ENCODE measurements at places on chromosomes 16 and 17.
A peak's percentile ranks its signal among the peaks of the same experiment; 100 is the strongest.

- no peak for DNase-seq
Measured at GRCh38 chr16:28607116-28607623, 2.7 kb downstream of the SULT1A1 start.

DNA sequence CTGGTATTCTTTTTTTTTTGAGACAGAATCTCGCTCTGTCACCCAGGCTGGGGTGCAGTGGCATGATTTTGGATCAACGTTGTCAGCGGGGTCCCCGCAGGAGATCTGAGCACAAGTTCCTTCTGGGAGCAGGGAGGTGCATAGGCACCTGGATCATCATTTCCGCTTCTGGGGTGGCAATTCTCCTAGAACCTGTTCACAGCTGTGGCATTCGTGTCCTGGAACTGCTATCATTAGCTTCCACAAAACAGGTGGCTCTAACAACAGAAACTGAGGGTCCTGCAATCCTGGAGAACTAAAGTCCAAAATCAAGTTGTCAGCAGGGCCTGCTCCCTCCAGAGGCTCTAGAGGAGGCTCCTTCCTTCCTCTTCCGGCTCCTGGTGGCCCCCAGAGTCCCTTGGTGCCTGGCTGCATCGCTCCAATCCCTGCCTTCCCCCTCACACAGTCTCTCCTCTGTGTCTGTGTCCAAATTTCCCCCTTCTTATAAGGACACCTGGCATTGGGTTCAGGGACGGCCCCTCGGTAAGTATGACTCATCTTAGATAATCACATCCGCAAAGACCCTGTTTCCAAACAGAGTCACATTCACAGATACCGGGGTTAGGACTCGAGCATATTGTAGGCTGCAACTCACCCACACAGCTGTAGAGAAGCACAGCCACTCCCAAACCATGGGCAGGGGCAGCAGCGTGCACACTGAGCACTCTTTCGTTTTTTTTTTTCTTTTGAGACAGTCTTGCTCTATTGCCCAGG, 43.5 kb upstream of the KLHDC4 start:
- no peak for DNase-seq

- DNase-seq, result no peak
Measured at GRCh38 chr17:80762076-80762475, 217.4 kb downstream of the RPTOR start.

DNA sequence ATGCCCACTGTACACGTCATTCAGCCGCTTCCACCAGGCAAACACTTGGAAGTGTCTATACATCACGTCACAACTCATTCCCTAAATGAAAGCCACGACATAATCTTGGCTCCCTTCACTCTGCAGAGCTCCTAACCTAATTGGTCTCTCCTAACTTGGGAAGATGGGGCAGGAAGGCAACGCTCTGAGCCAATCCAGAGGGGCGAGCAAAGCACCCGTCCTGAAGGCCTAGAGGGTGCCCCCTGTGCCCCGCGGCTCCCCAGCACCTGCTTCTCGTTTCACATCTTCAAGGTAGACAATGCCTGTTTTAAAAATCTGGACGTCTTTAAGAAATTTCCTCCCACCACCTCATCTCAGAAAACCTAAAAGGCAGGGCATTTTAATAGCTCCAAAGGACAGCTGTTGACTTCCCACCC, 1.0 kb downstream of the CSNK2A2 start:
- DNase-seq, result peak; percentile 22

DNA sequence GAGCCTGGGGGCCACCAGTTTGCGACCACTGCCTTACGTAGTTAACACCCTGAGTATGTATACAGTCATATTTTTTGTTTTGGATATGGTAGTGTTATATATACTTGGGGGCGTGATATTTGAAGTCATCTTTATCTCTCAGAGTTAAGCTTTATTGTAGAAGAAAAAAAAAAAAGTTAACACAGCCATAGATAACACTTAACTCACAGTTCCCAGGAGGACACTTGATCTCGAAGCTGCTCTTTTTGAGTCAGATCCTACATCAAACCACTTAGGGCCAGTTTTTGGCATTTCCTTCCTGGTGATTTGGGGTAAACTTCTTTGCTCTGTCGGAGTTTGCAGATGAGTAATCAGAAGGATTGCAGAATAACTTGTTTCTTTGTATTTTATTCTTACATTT, 5.8 kb downstream of the ITPRIPL2 start:
- no peak for DNase-seq

GRCh38 chr16:30992276-30992780, 7.3 kb downstream of the HSD3B7 start:
- no peak for DNase-seq

DNA sequence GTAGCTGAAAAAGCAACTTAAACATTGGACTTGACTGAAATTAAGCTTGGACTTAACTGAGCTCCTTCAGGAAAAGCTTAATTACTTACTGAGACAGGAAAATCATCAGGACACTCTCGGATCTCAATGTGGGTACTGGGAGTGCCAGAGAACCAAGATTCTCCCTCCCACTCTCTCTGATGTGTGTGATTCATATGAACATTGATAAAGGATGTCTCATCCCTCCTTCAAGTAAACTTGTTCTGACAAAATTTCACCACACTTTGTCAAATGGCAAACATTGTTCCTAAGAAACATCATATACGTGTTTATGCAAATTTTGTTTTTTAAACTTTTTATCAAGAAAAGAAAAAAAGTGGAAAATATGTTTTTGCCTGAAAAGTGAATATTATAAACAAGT, 4.1 kb upstream of the SLFN5 start:
- no peak for DNase-seq

DNA sequence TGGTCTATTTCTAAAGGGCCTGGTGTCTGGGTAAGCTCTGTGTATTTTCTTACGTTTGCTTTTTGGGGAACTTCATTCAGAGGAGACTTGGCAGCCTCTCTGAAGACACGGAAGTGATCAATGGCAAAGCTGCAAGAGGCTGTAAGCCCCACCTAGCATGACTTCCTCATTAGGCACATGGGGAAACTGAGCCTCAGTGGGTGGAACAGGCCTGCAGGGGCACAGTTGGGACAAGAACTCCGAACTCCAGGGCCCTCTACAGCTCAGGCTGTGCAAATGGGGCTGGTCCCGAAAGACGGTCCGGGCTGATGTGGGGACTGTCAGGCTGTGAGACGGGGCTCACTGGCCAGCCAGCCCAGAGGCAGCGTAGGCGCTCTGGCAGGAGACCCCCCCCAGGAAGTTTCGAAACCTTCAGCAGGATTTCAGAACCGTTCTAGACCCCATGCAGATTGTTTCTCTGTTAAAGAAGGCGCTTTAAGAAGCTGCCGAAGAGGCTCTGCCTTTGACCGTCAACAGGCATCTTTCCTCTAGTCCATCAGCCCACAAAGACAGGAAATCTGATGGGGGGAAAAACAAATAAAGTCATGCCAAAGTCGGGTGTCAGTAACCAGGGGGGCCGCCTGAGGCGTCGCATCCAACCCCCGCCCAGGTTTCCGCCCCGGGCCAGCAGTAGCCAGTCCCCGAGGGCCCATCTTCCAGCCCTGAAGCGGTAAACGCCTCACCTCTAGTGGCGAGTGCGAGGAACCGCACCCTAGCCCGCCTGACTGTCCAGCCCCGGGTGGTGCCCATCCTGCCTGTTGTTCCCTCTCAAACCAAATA, 79.8 kb upstream of the TBC1D3K start:
- peak; percentile 73 for DNase-seq

DNA sequence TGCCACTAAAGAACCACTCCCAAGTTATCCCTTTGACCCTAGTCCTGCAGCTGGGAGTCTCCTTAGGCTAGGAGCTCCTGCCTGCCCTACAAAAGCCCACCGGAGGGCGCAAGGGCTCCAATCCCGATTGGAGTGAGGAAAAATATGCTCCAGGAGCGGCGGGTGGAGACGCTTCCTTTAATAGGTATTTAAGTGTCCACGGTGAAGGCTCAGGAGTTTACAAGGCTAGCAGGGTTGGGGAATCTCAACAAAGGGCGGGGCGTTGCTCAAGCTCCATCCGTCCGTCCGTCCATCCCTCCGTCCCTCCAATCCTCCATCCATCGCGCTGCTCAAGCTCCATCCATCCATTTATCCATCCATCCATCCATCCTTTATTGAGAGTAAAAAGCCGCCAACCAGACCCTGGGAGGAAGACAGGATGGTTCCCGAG, 556 bp upstream of the SPNS1 start:
- no peak for DNase-seq

- no peak for DNase-seq
Measured at GRCh38 chr16:67445913-67446907, 15.3 kb downstream of the HSD11B2 start.

GRCh38 chr17:55661256-55661758, 61.4 kb downstream of the TMEM100 start:
- DNase-seq, result no peak

DNA sequence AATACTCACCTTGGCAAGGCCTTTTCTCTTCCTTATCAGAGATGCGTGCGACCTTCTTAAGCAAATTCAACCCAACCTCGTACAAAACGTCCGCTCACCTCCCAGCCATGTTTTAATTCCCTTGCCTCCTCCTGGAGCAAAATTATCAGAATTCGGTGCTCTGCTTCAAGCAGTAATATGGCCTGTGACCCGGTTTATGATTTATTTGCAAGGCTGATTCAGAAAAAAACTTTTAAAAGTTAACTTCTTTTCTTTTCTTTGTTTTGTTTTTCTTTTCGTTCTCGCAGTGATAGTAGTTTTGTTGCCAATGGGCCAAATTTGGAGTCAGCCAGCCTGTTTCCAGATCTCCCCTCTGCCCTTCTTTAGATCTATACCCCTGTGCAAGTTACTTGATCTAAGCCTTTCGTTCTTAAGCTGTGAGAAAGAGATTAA, at the start of gene PHLPP2:
PHLPP2 (minus strand) TSS at position 382 of the 432 bp plus-strand sequence. CDS start 9,906 bp downstream, outside the sequence.
- DNase-seq, result no peak

GRCh38 chr17:34756637-34757021, 177.2 kb downstream of the TMEM132E start:
- DNase-seq, result no peak

DNA sequence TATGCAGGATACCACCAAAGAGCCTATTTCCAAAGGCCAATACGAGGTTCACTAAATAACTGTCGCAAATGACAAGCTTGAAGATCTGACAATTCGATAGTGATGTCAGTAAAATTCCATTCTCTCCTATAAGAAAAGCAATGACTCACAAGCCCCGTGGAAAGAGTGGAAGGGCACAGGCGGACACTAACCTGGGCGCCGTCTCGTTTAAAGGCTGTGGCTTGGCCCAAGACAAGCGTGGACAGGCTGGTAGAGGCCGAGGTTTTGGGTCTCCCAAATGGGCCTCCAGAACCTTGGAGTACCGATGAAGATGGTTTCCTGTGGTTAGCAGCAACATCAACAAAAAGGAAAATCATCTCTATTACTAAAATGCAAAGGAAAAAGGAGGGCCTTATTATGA, 16.5 kb upstream of the SLC38A8 start:
- no peak for DNase-seq

GRCh38 chr17:6574687-6575595, 18.6 kb upstream of the PITPNM3 start:
- peak; percentile 70 for DNase-seq

DNA sequence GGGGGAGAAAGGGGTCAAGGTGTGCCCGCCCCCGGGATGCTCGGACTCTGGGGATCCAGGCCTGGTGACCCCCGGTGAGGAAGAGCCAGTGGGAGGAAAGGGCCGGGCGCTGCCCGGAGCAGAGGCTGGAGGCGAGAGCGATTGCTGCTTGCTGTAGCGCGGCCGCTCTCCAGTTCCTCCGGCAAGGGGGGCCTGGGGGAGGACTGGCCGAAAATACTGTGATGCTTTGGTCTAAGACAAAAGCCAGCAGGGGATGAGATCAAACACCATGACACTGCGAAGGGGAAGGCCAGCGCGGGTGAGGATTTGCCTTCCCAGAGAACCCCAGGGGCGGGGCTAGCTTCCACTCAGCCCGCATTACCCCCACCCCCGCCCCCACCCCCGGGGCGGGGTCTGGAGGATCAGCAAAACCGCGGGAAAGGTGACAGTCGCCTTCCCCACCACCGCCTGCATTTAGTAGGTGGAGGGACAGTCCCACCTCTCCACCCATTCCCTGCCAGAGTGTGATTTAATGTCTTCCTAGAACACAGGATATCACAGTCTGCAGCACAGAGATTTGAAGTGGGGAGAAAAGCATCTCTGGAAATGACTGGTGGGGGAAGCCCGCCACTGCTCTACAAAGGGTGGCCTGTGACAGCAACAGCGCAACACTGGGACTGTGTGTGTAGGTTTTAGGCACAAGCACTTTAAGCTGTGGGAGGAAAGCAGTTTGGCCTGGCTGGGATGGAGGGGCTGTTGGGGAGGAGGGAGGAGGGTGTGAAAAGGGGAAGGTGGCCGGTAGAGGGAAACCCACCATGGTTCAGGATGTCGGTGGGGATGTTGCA, 25.7 kb downstream of the MRC2 start:
- DNase-seq, result peak; percentile 98

DNA sequence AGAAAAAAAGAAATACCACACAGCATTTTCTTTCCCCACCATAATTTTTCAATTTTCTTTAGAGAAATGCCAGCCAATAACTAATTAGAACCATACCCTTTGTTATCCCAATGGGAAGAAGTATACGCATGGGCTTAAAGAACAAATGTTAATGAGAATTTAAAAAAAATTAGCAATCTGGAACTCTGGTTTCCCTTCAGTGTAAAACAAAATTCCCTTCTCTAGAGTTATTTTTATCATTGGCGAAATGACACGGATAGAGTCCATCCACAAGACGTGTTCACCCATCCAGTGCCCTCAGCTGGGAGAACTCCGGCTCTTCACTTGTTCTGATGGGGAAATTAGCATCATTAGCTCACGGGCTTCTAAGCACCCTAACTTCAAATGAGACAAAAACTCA, 3.3 kb downstream of the NXN start:
- no peak for DNase-seq

GRCh38 chr16:85674828-85675227, 13.9 kb downstream of the GINS2 start:
- DNase-seq, result no peak

DNA sequence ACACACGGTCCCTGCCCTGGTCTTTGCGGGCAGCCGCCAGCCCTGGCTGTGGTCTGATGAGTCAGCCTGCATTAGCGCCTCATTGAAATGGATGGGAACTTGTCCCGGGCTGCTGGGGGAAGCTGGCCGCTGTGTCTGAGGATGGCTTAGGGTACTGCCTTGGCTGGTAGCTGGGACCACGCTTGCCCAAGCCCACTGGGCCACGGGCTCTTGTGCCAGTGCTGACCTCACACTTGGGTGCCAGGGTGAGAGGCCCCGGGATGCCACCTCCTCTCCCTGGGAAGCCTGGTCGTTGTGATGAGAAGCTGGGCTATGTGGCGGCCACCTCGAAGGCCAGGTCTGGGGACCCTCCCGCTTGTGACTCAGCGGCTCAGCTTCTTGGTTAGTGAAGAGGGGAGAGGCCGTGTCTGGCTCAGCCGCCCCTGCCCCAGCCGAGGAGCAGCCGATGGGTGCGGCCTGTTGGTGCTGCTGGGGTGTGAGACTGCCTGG, 10.7 kb downstream of the CACNA1H start:
- DNase-seq, result no peak

DNA sequence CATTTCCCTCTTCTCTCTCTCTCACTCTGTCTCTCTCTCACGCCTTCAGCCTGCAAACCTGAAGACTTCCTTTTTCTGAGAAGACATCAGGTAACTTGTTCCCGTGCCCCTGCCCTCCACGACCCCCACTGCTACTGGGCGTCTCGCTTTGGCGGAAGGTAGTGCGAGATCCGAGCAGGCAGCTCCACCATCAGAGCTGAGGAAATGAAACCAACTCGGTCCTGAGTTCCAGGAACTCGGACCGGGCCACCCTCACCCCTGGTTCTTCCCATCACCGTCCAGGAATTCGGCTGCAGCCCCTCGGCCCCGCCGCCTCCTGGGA, 585 bp downstream of the MLKL start:
- DNase-seq, result peak; percentile 53

GRCh38 chr17:2058586-2059546, 4.0 kb downstream of the HIC1 start:
- peak; percentile 79 for DNase-seq

Measured in activated T-cell treated with anti-CD3 and anti-CD28 coated beads, Interleukin-2, amount 50 U/mL, for 48 hours (primary cell).